ENCODE measurements at places on chromosomes 3 and 15.

DNA sequence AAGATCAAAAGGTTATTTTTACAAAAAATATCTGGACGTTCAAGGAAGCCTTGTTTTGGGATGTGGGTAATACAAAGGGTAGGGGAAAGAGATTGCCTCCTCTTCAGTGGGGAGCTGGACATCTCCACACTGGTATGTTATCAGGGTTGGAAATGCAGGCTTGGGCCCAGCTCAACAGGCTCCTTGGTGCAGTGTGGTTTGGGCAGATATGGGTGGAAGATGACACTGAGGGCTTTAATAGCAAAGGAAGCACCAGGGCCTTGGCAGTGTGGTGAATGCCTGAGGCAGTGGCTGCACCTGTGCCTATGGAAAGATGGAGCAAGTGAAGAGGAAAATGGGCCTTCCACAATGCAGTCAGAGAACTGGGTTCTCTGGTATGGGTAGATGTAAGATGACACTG, 11.2 kb upstream of the MED12L start:
- no peak for DNase-seq

- DNase-seq = no peak
Measured at GRCh38 chr3:186935133-186935532, 4.8 kb downstream of the ST6GAL1 start.

- DNase-seq = no peak
Measured at GRCh38 chr15:79903144-79903543, 6.3 kb upstream of the MTHFS start.

GRCh38 chr15:77852241-77853007, 219.7 kb upstream of the LINGO1 start:
- no peak for DNase-seq

DNA sequence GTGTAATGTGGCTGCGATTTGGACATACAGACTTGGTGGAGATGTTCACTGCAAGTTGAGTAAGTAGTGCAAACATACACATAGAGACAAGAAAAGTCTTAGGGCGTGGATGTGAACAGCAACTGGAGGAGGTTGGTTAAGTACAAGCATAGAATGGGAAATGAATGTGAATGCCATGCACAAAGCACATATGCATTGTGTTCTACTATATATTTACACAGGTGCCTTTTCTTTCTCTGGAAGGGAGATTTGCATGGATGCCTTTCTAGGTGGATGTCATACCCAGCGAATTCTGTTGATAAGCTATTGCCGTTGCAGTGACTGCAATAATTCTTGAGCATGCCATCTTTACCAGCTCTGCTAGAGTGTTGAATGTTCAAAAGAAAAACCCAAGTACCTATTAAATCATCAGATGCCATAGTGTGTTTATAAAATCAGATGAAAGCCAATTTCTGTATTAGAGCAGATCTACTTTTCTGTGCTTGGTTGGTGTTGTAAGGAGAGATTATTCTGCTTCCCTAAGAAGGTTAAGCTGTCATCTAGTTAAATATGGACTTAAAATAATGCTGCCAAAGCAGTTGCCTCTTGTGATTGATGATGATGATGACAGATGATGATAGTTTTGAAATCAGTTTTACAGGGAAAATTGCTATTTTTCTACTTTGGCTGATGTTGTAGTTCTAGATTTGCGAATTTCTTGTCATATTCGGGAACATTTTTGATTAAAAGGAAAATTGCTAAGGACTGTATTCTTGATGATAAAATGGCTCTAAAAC, 148.4 kb downstream of the CNTN4 start:
- no peak for DNase-seq

- no peak for DNase-seq
Measured at GRCh38 chr3:115652738-115653137, 29.4 kb downstream of the GAP43 start.

DNA sequence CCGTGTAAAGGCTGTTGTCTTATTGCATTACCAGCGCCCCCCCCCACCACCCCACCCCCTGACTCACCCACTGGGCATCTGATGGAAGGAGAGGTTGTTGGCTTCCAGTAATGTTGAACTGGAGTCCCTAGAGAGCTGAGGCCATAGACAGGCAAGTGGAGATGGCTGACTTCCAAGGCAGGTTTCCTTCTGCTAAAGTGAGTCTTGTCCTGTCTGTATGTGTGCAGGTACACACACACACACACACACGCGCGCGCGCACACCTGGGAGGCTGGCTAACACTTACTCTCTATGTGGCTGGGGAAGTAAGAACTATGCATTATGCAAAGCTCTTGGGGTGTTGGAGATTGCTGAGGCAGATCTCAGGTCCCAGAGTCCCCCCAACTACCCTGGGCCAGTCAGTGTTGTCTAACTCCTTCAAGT, 1.6 kb upstream of the KY start:
- no peak for DNase-seq

GRCh38 chr3:168622795-168623194, 527.1 kb upstream of the GOLIM4 start:
- no peak for DNase-seq

GRCh38 chr3:112293368-112294321, at the start of gene SLC9C1:
SLC9C1 (minus strand) TSS chr3:112294216; CDS start chr3:112286791, 7,425 bp downstream.
- no peak for DNase-seq

DNA sequence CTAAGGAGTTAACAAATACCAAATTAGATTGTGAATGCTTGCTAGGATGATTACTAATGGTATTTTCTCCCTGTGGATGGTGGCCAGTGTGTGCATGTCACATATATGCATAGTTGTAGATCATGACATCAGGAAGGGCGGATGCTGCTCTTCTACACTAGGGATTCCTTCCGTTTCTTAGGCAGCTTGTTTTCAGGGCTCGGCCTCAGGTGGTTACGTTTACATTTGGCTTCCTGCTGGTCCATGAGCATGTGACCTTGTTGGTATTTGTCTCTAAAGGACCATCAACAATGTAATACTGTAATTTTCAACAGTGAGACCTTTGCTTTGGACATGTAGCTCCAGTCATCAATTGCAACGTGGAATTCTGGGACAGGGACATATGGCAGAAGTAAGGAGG, 221.4 kb downstream of the NR1D2 start:
- DNase-seq = no peak
